ENCODE measurements at places on chromosomes 5 and 9. TPM values are rescaled to one million over a fixed set of nuclear protein-coding genes. Genes with fewer than 3 reads are reported as not detected.

Gene TOR1B
- 23.0 TPM for total RNA-seq

Gene FOXD4L6
- total RNA-seq = not detected

Gene FGF10
- not detected for total RNA-seq

Gene PCDHGC4
- not detected for total RNA-seq

Gene RAB3C
- not detected for total RNA-seq
